ENCODE measurements at places on chromosomes 3 and 15.

DNA sequence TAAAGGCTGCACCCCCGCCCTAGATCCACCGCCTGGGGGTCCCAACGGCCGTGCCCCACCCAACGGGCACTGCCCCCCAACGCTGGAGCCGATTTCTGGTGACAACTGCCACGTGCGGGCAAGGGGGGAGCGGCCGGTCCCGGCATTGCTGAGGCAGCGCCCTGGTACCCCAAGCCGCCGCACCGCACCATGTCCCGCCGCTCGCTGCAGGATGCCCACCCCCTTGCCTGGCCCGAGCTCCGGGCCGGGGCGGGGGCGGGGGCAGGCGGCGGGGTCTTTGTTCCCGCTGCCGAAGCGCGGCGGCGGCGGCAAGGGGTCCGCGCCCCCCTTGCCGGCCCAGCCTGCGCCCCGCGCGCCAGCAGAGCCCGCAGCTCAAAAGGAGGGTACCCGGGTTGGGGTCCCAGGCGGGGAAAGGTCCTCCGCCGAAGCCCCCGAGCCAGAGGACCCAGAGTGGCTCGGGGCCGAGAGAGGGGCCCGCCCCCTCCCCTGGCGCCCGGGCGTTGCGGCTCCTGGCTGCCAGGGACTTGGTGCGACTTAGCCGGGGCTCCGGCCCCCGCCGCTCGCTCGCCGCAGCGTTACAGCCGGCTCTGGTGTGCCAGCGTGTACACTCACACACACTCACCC, 678 bp downstream of the SEMA7A start:
- no peak for DNase-seq

- DNase-seq, result no peak
Observed at GRCh38 chr3:189845069-189845468, 213.9 kb downstream of the TP63 start.

DNA sequence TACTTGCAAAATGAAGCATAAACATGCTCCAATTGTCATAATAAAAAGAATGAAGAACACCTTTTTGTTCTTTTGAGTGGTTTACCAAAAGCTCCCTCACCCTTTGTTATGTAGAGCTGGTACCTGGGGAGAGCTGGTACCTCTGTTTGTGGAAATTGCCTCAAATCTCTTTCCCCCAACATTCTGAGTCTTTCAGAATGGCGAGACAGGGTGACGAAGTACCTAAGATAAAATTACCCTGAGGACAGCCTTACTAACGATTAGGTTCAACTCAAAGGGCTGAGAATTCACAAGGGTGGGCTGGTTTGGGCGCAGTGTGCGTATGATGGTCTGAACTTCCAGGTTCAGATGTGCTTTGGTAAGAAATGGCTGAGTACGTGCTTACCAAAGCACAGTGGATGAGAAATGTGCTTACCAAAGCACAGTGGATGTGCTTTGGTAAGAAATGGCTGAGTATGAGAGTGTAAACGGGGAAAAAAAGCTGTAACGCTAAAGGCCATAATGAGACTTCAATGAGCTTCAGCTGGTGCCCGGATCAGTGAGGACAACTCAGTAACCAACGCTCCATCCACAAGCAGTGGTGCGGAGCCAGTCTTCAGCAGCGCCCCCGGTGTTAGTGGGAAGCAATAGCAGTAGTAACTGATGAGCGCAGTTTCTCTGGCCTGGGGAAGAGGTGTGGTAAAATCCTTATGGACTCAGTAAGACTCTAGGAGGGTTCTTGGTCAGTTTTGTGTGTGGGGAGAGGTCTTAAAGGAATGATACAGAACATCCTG, 72.3 kb upstream of the LRIG1 start:
- DNase-seq, result peak; percentile 51

DNA sequence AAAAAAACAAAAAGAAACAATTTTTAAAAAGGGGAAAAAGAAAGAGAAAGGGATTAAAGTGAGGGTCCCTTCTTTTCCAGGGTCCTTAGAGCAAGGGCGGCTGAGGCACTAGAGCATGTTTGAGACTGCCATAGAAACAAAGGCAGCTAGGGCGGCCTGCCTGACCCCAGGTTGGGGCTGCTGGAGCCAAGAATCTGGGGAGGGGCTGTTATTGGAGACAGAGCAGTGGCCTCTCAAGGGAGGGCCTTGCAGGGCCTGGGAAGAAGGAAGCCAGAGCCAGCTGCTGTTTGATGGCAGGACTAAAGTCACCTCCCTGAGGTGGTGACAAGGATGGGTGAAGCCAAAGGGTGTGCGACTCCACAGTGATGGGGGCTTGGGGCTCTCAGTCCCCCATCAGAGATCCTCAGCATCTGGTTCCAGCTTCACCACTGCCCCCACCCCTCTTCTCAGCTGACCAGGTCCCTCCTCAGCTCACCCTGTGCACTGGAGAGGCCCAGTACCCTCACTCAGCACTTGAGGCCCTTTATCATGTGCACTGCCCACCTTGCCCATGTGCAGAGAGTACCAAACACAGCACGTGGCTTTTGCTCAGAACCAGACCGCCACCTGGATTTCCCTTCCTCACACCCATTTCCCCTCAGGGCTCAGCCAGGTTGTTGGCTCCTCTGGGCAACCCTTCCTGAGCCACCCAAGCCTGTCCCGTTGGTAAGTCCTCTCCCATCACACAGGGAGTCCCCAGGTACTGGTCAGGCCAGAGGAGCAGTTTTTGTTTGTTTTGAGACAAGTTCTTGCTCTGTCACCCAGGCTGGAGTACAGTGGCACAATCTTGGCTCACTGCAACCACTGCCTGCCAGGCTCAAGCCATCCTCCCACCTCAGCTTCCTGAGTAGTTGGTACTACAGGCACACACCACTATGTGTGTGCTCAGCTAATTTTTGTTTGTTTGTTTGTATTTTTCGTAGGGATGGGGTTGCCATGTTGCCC, 1.7 kb downstream of the TMEM89 start:
- no peak for DNase-seq

All from HEK293T (cell line).